H7 (cell line): ENCODE measurements at places on chromosomes 2 and 18. TPM values are rescaled to one million over a fixed set of nuclear protein-coding genes. Genes with fewer than 3 reads are reported as not detected.

DNA sequence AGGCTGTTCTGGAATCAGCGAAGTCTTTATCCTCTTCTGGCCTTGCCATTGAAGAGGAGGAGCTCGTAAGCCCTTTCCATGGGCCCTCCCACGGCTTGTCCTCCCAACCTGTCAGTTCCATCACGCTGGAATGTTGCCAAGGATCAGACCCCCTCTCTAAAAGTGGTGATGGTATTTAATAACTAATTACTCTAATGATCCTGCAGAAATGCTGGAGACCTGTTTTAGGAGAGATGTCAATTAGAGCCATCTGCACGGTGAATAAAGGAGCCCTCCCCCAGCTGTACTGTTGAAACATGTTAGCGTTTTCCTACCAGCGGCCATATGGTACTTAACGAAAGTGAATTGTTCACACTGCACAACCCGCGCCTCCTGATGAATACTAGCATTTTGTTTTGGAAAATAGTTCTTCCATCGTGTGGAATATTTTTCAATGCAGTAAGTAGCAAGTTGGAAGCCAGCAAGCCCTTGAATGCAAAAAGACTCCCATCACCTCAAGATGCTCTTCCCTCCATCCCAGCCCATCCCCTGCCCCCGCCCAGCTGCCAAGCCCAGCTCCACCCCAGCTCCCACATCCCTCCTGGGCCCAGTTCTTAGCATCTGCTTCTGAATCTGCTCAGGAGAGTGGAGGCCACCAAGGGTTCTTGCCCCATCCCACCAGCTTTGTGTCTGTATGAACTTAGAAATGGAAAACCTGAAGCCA, 145.4 kb downstream of the KLHL29 start:
- DNase-seq = no peak

GRCh38 chr2:12428786-12429185, 287.9 kb upstream of the TRIB2 start:
- DNase-seq = no peak

DNA sequence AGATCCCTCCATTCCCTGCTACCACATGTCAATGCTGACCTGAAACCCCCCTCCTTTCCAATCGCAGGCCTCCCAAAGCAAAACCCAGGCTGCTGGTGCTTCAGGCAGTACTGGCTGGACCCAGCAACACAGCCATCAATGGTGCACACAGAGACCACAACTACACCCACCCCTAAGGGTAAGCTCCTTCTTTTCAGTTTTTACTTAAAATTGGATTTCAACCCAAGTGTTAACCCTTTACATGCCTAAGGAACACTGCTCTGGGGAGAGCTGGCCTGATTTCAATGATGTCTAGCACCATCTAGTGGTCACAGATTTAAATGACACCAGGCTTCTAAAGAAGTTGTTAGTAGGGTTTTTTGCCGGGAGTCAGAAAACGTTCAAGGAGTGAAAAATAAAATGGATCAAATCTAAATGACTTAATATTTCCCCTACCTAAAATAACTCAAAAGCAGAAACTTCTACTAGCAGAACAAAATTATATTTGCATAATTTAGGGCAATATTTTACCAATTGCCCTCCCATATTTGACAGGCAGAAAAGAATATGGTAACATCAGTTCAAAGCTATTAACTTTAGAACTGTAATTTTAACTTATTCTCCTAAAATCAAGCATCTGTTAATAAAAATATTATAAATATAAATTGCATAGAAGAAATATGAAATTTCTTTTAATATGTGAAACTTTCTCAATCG, 24.6 kb downstream of the FECH start:
- DNase-seq = peak; percentile 61

DNA sequence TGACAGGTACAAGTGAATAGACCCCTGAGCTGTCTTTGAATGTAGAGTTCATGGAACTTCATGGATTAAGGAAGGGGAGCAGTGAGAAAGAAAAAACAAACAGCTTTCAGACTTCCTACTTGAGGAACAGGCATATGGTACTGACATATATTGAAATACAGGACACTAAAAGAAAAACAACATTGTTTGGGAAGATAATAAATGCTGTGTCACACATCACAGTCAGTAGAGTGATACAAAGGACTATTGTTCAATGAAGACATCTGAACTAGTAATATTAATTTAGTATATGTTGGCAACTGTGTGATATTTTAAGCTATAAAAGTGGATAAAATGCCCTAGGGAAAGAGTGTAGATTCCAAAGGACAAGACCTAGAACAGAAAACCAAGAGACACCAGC, 3.3 kb downstream of the DSC2 start:
- no peak for DNase-seq

DNA sequence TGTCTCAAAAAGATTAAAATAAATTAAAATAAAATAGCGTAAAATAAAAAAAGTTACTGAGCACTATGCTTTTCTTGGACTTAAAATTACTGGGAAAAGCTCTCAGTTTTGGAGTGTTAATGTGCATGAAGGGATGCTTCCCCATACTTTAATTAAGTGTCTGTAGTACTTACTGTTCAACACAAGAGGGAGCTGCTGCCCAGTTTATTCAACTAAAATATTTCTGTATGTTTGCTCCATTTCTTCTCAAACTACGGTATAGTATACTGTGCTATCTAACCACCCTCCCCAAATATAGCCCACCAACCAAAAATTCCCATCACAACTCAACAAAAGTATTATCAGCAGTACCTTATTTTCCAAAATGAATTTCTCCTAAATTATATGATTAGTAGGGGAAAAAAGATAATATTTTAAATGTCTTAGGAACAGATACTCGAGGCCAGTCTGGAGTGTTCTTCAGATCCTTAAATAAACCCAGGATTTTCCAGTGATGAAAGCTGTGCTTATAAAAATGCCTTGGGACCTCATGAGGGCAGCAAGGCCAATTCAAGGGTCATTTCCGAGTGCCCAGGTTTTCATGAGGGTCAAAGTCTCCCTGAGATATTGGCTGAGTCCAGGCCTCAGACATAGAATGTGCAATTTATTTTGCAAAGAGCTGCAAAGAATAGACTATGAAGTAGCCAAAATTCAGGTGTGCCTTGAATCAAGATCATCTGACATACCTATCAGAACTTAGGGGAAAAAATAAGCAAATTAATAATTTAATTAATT, 64.1 kb downstream of the CHRNA1 start:
- peak; percentile 55 for DNase-seq

GRCh38 chr2:207130958-207131521, 34.7 kb downstream of the KLF7 start:
- no peak for DNase-seq

- DNase-seq = no peak
Measured at GRCh38 chr18:8685914-8686216, 19.5 kb upstream of the MTCL1 start.

GRCh38 chr18:26425148-26425531, 123.2 kb downstream of the KCTD1 start:
- no peak for DNase-seq

DNA sequence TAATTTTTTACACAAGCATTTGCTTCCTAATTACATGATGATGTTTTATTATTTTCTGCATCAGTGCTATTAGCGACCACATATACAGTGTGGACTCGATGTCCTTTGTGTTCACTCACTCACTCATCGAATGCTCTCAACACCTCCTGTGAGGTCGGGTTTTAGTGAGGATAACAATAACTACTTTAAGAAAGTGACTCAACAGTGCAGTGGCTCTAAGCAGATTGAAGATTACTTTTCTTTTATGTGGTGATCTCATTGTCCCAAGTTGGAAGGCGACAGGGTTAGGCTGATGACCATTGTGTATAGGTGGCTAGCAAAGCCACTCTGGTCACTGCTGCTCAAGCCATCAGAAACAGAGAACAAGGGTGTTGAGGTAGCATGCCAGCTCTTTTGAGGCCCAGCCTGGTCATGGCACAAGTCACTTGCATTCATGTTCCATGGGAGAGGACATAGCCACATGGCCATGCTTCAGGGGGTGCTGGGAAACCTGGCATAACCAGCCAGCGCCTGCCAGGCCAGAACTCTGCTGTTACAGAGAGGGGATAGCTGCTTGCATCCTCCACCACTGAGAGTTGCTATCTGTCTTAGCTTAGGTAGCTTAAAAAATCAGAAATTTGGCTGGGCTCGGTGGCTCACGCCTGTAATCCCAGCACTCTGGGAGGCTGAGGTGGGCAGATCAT, 60.4 kb downstream of the PDCL3 start:
- DNase-seq = no peak

DNA sequence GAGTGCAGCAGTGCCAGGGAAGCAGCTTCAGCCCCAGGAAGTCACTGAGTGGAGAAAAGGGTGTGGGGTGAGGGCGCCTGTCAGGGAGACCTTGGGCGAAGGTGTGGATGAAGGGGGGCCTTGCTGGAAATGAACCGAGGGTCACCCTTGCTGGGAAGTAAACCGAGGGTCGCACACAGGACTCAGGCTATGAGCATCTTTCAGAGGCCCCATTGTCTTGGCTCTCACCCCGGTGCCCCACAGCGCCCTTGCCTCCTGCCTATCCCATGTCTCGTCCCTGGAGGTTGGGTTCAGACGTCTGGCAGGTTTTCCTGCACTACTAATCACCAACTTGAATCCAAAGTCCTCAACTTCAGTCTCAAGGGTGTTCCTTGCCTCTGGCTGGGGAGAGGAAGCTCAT, 122.8 kb upstream of the PXDN start:
- no peak for DNase-seq

GRCh38 chr18:379681-380330, 112.0 kb upstream of the THOC1 start:
- no peak for DNase-seq

GRCh38 chr18:48668466-48669179, 129.8 kb downstream of the CTIF start:
- no peak for DNase-seq

- DNase-seq = no peak
Measured at GRCh38 chr2:100230754-100231153, 88.4 kb upstream of the AFF3 start.

- peak; percentile 50 for DNase-seq
Measured at GRCh38 chr2:127134833-127135830, 28.2 kb upstream of the BIN1 start.

GRCh38 chr2:149656996-149657395, 69.4 kb upstream of the MMADHC start:
- no peak for DNase-seq

- DNase-seq = peak; percentile 98
Measured at GRCh38 chr2:109516445-109517117, 97.2 kb downstream of the SEPTIN10 start.

DNA sequence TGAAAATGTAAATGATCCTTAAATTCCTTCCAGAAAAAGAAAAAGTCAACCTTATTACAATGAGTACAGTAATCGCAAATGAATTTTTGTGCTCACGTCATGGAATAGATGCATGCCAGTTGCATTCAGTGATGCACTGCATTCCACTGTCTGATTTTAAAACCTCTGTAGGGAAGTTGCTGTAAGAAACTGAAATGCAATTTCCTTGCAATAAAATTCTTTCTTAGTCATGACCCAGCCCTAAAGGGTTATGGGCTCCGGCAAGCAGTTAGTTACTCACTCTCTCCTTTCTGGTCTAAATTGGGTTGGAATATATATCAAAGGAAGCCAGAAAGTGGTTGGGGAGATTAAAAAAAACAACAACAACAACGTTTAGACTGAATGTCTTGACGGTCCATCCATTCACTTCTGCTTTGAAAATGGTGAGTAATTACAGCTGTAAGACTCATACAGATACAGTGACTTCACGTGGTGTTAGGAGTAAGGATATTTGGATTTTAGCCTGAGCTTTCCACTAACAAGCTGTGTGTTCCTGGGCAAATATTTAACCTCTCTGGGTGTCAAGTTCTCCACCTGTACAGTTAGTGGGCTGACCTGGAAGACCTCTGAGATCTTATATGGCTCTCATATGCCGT, 8.6 kb upstream of the RND3 start:
- DNase-seq = no peak

DNA sequence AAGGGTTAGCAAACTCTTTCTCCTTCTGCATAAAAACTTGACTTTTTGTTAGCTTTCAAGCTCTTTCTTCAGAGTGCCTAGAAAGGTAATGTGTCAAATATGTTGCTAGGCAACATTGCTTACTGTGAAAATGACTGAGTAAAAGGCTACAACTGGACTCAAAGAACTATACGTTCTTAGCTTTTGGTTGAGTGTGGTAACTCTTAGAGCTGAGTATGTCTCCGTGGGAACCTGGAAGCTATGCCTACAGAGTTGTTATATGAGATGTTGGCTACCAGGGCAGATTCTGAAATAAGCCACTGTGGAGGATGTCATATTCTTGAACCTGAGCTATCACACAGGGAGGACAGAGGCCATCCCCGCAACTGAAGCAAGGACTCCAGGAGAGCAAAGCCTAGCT, 105.5 kb downstream of the ARL6IP6 start:
- no peak for DNase-seq

DNA sequence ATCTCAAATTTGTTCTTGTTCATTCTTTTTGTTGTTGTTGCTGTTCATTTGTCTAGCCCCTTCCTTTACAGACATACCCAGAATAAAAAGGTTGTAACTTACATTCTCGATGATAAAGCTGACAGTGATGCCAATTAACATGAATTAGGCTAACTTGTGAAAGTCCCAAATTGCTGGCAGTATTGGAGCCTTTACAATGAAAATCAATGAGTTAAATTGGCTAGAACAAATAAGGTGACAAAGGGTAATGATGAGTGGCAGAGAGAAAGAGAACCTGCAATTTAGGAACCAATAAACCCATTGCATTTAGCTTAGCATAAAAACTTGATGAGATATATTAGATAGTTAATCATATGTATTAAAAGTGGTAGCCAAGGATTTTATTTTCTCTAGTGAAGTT, 521.0 kb downstream of the ADCYAP1 start:
- DNase-seq = no peak

- no peak for DNase-seq
Measured at GRCh38 chr2:54728669-54729120, 5.2 kb downstream of the EML6 start.

DNA sequence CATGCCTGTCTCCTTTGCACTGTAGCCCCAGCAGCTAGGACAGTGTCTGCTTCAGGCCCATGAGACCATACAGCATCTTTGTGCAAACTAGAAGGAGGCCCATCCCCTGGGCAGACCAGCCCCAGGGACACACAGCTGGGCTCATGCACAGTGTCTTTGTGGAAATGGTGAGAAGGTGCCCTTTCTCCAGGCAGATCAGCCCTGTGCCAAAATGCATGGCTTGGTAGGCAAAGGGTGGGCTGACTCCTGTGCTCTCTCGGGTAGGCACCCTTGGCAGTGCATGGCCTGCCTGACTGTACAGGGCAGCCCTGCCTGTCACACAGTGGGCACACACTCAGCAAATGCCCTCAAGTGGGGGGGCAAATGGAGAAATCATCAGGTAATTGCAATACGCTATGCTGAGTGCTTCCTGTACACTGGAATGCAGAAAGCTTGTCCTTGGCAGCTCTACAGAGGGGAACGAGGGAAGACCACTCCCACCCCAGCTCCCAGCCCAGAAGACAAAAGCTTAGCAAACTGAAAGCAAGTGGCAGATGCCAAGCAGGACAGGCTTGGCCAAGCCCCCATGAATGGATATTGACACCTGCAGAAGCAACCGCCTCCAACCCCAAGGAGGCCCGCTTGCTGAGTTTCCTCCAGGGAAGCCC, 21.6 kb downstream of the TNS1 start:
- DNase-seq = no peak

Gene C1GALT1C1L
- total RNA-seq = not detected in 2 replicates

Gene NAT8
- not detected in 2 replicates for total RNA-seq

Gene C2orf78
- total RNA-seq = 0.15 TPM in 1 of 2 replicates, not detected in the other

Gene ZNF513
- 11.8 and 19.2 TPM in 2 replicates for total RNA-seq

Gene NGEF
- 3.9 and 6.0 TPM in 2 replicates for total RNA-seq

Gene ZNF236
- total RNA-seq = 9.1 and 12.0 TPM in 2 replicates

Gene SIX3
- 1.7 and 3.0 TPM in 2 replicates for total RNA-seq

Gene PDE11A
- total RNA-seq = 0.18 and 1.2 TPM in 2 replicates

Gene NT5C1B
- not detected in 2 replicates for total RNA-seq

Gene SSB
- total RNA-seq = 110 and 169 TPM in 2 replicates

Gene SLC9A2
- 0.03 TPM in 1 of 2 replicates, not detected in the other for total RNA-seq
